ENCODE measurements at places on chromosomes 16 and 17.

DNA sequence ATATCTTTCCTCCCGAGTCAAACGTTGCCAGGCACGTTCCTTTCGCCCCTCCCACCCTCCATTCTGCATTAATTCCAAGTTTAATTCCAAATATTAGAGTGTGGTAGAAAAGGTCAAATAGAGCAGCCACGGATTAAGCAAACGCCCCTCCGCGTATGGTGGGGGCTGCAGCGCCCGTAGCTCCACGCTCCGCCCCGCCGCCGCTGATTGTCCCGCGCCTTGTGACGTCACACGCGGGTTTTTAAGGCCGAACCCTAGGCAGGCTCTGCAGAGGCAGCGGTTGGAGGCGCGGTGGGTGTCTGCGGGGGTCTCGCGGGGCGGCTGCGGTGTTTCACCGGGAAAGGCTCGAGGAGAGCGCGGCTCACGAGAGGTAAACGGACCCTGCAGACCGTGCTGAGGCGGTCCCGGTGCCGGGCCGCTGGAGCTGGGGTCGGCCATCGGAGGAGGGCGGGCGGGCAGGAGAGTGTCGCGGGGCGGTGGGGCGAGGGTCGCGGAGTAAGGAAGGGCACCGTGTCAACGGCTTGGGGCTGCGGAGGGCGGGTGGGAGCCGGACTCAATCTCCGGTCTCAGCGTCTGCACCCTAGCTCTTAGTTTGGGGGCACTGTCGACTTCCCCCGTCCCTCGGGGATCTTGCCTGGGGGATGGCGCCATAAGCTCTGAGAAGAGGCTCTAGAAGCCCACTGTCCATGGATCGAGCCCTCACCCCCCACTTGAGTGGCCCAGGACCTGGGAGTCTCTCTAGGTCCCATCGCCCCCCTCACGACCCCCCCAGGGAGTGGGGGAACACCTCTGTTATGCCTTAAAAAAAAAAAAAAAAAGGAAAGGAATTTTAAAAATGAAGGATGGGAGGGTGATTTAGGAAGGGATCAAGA, at the start of gene ARL4D:
Gene ARL4D, plus strand, starts transcription at position 270 of the 872 bp plus-strand sequence. CDS start 740 bp downstream, outside the sequence.
- H3K36me3 ChIP-seq, result peaks cover 6% of the 10 kb centered on the region
- DNase-seq, result peak; percentile 81
- peak within 1 kb of the TSS; percentile 93 for H3K27ac ChIP-seq
- H3K27me3 ChIP-seq, result no peaks in the 10 kb centered on the region
- H3K4me1 ChIP-seq, result peaks cover 40% of the 10 kb centered on the region

- H3K4me1 ChIP-seq, result peaks cover 17% of the 10 kb centered on the region
- H3K36me3 ChIP-seq, result peaks cover 31% of the 10 kb centered on the region
- H3K4me3 ChIP-seq, result no peak overlapping the region
- no peaks in the 10 kb centered on the region for H3K27me3 ChIP-seq
- H3K27ac ChIP-seq, result no peak overlapping the region
- DNase-seq, result no peak
Measured at GRCh38 chr17:29256735-29257466, 10.2 kb downstream of the CRYBA1 start.

DNA sequence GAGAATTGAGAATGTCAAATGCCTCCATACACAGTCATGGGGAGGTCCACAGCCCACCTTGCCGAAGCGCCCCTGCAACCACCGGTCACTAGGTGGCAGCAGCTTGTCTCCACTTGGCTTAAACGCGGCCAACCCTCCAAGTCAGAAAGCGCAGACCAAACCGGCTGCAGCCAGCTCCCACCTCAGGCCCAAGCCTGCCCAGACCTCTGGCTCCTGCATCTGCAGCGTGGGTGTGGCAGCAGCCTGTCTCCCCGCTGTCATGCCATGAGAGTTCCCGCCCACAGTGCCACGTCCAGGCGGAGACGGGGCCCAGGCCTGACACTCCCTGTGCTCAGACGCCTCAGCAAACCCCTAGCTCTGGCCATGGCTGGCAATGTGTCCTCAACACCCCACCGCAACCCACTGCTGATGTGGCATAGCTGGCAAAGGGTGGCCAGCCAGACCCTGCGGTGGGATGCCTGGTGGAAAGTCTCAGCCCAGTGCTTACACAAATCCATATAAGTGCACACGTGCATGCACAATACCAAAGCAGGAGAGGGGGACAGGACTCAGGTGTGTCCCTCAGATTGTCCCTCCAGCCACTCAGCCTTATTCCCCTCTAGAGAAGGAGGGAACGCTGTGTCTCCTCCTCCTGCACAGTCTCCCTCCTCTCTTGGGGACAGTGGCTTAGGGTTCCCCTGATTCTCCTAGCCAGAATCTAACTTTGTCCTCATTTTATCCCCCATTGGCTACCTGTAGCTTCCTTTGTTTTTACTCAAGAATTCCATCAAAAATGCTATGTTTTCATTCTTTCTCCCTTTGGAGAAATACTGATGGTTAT, 10.9 kb downstream of the COPZ2 start:
- DNase-seq, result peak; percentile 60
- no peak overlapping the region for H3K27ac ChIP-seq
- H3K27me3 ChIP-seq, result peaks cover 37% of the 10 kb centered on the region

DNA sequence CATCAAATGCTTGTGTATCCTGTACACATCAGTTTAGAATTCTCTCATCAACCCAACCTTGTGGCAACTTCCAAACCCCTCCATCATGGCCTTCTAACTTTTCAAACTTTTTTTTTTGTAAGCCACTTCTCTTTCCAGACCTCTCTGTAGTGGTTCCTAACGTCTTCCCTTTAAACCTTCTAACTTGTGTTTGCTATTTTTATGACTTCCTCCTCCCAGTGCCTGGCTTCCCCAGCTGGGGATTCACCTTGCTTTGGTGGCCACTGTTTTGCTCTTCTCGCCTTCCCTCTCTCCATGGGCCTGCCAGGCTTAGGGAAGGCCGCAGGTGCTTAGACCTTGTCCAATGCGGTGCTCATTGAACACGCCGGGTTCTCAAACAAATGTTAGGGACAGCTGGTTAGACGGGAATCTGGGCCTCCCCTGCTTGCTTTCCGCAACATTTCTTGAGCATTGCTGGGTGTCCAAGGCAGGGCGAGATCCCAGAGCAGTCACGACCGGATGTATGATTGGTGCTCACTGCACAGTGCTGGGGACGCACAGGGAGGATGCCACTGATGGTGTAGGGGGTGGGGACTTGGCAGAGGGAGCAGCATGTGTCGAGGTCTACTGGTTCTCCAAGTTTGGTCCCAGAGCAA, 1.1 kb upstream of the XYLT2 start:
- peak overlapping the region; percentile 49 for H3K27ac ChIP-seq
- peak overlapping the region; percentile 78 for H3K4me3 ChIP-seq
- DNase-seq, result no peak
- H3K27me3 ChIP-seq, result no peaks in the 10 kb centered on the region

GRCh38 chr17:80513892-80514291, 30.7 kb upstream of the RPTOR start:
- H3K27me3 ChIP-seq, result peaks cover 2% of the 10 kb centered on the region
- H3K27ac ChIP-seq, result no peak overlapping the region

DNA sequence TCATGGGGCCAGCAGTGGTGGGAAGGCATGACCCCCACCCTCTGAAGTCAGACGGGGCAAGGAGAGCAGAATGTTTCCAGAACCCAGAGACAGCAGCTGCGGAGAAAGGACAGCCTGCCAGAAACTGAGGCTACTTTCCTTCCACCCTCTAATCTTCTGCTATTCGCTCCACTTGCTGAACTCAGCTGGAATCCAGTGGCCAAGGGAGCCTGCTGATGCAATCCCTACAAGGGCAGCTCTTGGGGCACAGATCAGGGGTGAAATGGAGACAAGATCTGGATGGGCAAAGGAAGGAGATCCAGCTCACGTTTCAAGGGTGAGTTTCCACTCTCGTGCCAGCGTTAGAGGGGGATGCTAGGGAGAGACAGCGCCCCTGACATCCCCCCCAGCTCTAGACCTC, 479.1 kb downstream of the SLC39A11 start:
- H3K27me3 ChIP-seq, result peaks cover 38% of the 10 kb centered on the region
- peaks cover 13% of the 10 kb centered on the region for H3K4me1 ChIP-seq
- no peak overlapping the region for H3K4me3 ChIP-seq
- H3K27ac ChIP-seq, result no peak overlapping the region

DNA sequence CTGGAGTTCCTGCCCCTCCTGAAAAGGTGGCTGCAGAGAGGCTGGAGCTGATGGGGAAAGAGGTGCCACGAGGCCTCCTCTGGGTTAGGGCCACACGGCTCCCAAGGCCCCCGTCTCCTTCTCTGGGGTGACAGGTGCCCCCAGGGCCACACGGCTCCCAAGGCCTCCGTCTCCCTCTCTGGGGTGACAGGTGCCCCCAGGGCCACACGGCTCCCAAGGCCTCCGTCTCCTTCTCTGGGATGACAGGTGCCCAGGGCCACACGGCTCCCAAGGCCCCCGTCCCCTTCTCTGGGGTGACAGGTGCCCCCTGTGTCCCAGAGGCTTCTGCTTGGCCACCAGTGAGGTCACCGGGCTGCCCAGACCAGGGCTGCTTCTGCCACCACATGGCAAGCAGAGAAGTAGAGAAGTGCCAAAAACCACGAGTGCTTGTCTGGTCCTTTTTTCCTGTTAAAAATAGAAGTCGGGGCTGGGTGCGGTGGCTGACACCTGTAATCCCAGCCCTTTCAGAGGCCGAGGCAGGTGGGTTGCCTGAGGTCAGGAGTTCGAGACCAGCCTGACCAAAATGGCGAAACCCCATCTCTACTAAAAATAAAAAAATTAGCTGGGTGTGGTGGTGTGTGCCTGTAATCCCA, 4.1 kb downstream of the CAPN15 start:
- no peak overlapping the region for H3K27ac ChIP-seq
- H3K27me3 ChIP-seq, result no peaks in the 10 kb centered on the region
- peaks cover 11% of the 10 kb centered on the region for H3K4me1 ChIP-seq
- peaks cover 3% of the 10 kb centered on the region for H3K36me3 ChIP-seq
- H3K4me3 ChIP-seq, result no peak overlapping the region

DNA sequence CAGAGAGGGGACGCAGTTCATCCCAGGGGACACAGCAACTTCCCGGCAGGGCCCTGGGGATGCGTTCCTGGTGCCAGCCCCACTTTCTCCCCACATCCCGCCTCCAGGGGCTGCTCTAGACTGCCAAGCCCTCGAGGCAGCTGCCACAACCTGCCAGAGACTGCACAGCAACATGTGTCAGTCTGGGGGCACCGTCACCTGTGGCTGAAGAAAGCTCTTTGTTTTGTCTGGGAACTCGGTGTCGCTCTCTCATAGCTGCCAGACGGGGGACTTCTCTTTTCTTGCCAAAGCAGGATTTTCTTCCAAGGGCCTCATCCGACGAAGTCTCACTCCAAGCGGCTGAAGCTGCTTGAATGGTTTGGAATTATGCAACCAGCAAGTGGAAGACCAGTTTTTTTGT, 43.7 kb downstream of the COTL1 start:
- no peaks in the 10 kb centered on the region for H3K27me3 ChIP-seq
- no peak overlapping the region for H3K4me3 ChIP-seq
- no peak overlapping the region for H3K27ac ChIP-seq
- DNase-seq, result no peak
- H3K4me1 ChIP-seq, result peaks cover 48% of the 10 kb centered on the region

DNA sequence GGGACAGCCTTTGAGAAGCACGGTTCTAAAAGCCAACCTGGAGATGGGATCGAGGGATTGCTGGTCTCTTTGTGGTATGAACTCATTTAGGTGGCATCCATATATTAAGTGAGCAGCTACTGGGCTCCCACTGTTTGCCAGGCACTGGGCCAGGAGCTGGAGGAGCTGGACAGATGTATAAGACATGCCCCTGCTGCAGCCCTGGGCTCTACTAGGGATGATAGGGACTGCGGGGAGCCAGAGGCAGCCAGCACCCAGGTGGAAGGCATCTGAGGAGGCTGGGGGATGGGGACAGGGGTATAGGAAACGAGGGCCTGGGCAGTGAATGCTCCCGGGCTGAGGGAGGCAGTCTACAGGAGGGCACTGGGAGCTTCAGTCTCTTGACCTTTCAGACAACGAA, 53.0 kb upstream of the MEAK7 start:
- H3K27ac ChIP-seq, result no peak overlapping the region
- H3K36me3 ChIP-seq, result peaks cover 20% of the 10 kb centered on the region
- DNase-seq, result no peak
- H3K4me1 ChIP-seq, result peaks cover 31% of the 10 kb centered on the region

DNA sequence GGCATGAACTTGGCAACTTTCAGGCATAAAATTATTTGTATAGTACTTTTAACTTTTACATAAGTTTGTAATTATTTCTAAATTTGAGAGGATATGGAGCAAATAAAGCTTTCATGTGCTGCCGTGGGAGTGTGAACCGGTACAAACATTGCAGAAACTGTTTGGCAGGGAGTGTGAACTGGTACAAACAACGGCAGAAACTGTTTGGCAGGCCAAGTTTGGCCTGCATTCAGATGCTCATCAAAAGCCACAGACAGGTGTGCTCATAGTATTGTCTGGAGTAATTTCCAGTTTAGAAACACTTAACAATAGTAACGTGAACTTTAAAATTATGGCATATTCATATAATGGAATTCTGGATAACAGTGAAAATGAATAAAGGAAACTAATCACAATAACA, 73.8 kb upstream of the ATP2A3 start:
- no peak overlapping the region for H3K4me3 ChIP-seq
- H3K27ac ChIP-seq, result no peak overlapping the region
- DNase-seq, result no peak

DNA sequence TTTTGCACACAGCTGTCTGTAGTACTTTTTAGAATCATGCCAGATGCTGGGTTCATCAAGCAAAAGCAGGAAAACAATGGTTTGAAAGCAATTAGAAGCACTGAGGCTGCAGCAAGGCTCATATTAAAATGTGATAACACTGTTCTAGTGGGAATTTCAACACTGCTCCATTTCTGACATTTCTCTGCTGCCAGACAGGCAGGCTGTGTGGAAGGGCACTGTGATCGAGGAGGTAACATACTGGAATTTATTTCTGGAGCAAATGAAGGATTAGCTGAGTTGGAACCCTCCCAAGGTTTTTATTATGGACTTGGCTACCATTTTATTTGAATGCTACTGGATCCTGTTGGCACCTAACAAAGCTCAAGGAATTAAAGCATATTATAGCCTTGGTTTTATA, 66.9 kb downstream of the SKAP1 start:
- DNase-seq, result no peak
- no peak overlapping the region for H3K27ac ChIP-seq
- no peaks in the 10 kb centered on the region for H3K27me3 ChIP-seq
- no peak overlapping the region for H3K4me3 ChIP-seq
- peaks cover 18% of the 10 kb centered on the region for H3K4me1 ChIP-seq

- DNase-seq, result no peak
- peaks cover 27% of the 10 kb centered on the region for H3K4me1 ChIP-seq
- peak overlapping the region; percentile 71 for H3K27ac ChIP-seq
- no peaks in the 10 kb centered on the region for H3K27me3 ChIP-seq
- H3K4me3 ChIP-seq, result peak overlapping the region; percentile 64
Measured at GRCh38 chr16:75012380-75013081, 13.7 kb downstream of the ZNRF1 start.

- no peak overlapping the region for H3K4me3 ChIP-seq
- no peaks in the 10 kb centered on the region for H3K36me3 ChIP-seq
- H3K27ac ChIP-seq, result no peak overlapping the region
- no peaks in the 10 kb centered on the region for H3K27me3 ChIP-seq
- no peak for DNase-seq
Measured at GRCh38 chr16:12336141-12336540, 359.6 kb downstream of the SNX29 start.

Measured in T-helper 2 cell treated with Interferon-gamma antibody and Interleukin-4, amounts not matched to agents 5 μg/mL and 100 μg/mL, for 36 hours (primary cell).